ENCODE measurements at places on chromosomes 5 and 9. TPM values are rescaled to one million over a fixed set of nuclear protein-coding genes. Genes with fewer than 3 reads are reported as not detected.

DNA sequence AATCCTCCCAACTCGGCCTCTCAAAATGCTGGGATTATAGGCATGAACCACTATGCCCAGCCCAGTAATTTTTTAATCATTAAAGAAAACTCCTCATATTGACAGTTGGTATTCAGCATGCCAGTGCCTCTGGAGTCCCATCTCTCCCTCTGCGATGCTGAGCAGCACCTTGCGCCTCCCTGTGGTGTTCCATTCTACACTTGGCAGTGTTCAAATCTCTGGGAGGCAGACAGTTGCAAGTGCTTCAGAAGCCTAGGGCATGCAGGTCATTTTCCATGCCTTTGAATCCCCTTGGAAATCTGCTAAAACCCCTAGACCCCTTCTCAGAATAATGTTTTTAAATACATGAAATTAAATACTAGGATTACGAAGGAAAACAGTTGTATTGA, 41.3 kb downstream of the GARNL3 start:
- no peak for DNase-seq

Gene PCDHB16
- polyA plus RNA-seq: 6.5 TPM

DNA sequence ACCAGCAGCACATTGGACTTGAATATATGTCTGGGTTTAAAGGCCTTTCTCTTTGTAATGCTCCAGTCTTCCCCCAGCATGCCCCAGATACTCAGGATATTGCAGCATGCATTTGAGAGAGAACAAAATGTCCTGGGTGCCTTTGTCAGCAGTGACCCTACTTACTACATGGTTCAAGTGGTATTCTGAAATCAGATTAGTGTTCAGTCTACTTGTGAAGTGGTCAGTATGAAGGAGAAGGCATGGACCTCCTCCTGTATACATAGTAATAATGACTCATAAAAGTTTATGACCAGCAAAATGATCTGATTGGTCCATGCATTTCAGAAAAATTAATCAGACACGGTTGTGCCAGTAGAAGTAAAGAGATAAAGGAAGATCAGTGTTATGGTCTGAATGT, 25.4 kb downstream of the GPR21 start:
- no peak for DNase-seq

DNA sequence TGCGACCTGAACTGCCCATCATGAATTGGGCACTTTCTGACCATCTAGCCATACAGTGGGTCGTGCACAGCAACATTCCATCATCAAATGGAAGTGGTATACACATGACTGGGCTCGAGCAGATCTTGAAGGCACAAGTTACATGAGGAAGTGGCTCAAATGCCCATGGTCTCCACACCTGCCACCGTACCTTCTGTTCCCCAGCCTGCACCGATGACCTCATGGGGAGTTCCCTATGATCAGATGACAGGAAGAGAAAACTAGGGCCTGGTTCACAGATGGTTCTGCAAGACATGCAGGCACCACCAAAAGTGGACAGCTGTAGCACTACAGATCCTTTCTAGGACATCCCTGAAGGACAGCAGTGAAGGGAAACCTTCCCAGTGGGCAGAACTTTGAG, 21.8 kb downstream of the MTMR12 start:
- no peak for DNase-seq

DNA sequence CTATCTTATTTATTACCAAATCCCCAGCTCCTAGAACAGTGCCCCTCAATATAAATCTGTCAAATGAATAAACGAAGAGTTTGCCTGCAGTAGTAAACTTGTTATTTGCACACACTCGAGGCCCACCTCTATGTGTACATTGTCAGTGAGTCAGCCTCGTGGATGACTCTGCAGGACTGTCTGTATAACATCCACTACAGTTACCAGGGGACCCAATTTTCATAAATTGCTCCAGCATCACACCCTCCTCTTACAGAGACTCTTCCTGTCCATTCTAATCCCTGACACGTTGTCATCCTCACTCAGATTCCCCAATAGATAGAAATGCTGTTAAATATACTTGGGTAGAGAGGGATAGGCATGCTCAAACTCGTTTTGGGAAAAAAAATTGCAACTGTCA, 478.5 kb downstream of the RAB3C start:
- no peak for DNase-seq

DNA sequence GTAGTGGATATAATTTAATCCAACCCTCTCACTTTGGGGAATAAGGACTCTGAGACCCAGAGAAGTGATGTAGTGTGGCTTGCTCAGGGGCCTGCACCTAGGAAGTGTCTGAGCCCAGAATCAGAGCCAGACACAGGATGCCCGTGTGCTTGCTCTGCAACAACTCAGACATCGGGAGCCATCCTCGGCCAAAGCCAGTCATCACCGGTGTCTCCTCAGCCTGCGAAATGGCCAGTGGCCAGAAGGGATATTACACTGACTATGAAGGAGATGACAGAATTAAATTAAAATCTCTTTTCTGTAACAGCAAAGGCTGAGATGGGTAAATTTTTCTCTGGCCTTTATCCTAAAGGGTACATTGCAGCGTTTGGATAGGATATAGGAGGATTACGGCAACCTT, 102.9 kb downstream of the MARCHF11 start:
- no peak for DNase-seq

DNA sequence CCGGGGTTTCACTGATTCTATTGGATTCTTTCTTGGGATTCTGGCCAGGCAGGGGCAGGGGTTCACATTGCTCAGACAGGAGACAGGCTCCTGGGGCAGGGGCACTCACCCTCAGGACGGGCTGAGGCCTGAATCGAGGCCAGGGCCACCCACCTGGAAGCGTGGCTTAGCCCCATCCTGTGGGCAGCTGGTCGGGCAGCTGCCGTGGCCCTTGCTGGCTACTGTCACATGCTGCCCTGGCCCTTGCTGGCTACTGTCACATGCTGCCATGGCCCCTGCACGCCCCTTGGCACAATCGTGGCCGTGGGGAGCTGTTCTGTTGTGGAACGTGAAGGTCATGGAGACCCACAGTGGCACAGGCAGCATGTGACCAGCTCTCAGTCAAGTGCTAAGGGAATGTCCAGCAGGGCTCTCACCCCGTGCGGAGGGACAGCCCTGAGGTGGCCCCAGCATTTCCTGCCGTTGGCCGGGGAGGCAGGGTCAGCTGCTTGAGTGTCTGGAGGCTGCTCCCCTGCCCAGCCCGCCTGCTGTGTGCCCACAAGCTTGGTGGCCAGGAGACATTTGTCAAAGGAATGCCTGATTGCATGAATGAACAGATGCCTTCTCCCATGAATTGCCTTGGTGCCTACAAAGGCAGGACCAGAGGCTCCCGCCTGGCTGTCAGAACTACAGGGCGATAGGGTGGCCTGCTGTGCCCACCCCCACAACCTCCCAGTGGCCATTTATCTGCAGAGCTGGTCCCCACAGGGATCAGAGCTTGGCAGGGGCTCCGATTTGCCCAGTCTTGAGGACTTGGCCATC, 16.9 kb upstream of the TMEM250 start:
- no peak for DNase-seq

GRCh38 chr5:173016598-173017046, 33.1 kb downstream of the ATP6V0E1 start:
- DNase-seq: no peak

GRCh38 chr5:137566118-137566541, 67.0 kb upstream of the SPOCK1 start:
- DNase-seq: no peak

- no peak for DNase-seq
Observed at GRCh38 chr9:128431207-128431606, 10.6 kb downstream of the CERCAM start.

Gene ACTBL2
- not detected for polyA plus RNA-seq

Gene RNF130
- 102 TPM for polyA plus RNA-seq

DNA sequence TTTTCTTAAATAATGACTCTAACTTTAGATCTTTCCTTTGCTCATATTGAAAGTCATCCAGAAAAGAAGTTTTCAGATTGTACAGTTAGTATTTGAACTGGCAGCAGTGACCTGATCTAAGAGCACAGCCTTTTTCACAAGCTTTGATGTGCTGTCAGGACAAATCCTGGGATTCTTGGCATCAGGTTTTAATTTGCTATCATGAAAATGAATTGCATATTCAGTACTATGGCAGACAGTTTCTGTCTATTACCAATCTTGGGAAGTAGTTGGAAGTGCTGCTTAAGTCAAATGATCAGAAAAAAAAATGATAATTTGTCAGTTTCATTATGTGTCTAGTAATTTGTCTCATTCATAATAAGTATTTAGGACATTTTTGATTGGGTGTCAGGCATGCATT, 925.6 kb upstream of the ARRDC3 start:
- DNase-seq: no peak

Gene PALM2AKAP2
- polyA plus RNA-seq: 6.7 TPM

Gene STPG3
- polyA plus RNA-seq: 0.68 TPM

GRCh38 chr5:91049800-91050199, 333.3 kb downstream of the ARRDC3 start:
- DNase-seq: no peak

GRCh38 chr5:122170620-122171019, 41.3 kb downstream of the ZNF474 start:
- DNase-seq: peak; percentile 27

DNA sequence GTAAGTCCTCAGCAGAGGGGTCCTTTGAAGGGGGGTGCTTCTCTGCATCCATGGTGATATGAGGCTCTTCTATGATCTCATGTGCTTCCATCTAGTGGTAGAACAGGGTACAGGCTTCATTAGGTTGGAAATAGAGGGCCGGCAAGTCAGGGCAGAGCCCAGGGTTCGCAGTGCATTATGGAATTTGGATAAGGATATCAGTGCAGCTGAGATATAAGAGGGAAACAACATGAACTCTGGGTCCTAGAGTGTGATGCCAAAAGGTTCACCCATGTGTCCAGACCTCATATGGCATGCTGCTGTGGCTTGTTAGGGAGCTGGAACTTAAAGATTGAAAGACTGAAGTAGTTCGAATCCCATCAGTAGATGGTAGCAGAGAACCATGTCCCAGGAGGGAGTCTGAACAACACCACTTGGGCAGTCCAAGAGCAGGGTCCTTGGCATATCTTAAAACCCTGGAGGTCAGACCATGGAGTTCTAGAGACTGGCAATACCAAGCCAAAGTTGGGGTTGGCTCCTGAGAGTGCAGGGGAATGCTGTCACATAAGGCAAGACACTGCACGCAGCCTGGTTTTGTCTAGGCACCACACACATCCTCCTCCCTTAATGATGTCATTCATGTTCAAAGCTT, 2.3 kb downstream of the FAM221B start:
- DNase-seq: peak; percentile 67

Gene C9
- polyA plus RNA-seq: 0.08 TPM

- DNase-seq: peak; percentile 54
Observed at GRCh38 chr9:134205672-134206310, 41.4 kb upstream of the RNU6ATAC start.

DNA sequence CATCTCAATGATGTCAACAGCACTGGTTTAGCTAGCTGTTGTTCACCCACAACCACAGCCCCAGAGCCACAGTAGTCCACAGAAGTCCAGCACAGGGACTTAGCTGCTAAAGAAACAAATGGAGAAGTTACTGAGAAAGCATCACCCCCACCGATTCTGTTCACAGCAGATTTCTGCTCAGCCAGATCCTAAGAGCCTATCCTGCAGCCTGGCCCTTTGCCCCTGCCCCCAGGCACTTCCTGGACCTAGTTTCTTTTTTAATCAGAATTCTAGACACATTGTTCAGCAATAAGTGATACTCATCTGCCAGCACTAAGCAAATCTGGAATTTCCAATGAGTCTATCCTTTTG, 7.4 kb downstream of the B4GALT1 start:
- no peak for DNase-seq

Gene AGXT2
- 0.21 TPM for polyA plus RNA-seq

Gene SCGB3A2
- polyA plus RNA-seq: not detected

DNA sequence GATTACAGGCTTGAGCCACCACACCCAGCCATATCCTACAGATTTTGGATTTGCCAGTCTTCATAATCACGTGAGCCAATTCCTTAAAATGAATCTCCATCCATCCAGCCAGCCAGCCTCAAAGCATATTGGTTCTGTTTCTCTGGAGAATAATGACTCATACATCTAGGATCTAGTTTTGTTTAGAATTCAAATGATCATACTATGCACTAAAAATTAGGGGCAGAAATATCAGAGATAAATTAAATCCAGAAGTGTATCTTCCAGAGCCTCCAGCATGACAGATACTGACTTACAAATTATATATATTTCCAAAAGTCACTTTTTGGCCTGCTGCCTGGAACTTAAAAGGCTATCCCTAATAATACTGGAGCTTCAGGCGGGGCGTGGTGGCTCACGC, 119.1 kb upstream of the NR5A1 start:
- DNase-seq: no peak

Gene CARTPT
- polyA plus RNA-seq: 20.2 TPM

Gene SPINK7
- not detected for polyA plus RNA-seq

- no peak for DNase-seq
Observed at GRCh38 chr9:92506184-92506857, 24.0 kb upstream of the ASPN start.

GRCh38 chr5:16551628-16552027, 65.2 kb downstream of the RETREG1 start:
- DNase-seq: no peak

DNA sequence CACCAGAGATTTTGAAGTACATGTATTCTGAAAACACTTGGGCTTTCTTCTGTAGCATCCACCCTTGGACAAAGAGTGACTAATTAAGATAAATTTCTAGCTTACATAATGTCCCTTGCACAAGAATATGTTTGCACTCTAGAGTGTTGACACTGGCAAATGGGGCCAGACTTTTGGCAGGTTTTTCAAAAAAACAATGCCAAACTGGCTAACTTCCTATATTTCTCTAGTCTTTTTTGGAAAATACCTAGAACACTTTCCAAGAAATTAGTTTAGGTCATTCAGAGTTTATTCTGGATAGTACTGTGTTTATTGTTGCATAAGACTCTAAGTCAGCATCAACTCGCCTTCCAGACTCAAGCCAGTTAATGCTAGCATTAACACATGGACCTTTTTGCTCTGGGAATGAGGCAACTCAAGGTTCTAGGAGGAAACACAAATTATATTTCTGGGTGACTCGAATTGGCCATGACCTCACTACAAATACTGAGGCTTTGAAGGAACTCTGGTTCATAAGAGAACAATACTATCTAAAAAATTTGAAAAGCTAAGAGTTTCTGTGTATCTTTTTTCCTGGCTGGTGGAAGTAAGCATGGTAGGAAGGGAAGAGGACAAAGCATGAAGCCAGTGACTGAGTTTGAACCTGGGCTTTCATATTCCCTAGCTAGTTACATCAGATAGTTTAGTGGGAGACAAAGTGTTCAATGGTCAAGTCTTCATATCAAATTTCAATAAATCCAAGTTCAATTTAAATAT, 101.6 kb downstream of the NREP start:
- DNase-seq: no peak

Gene PHF24
- 46.0 TPM for polyA plus RNA-seq
